ENCODE measurements at places on chromosomes 6 and 20.

DNA sequence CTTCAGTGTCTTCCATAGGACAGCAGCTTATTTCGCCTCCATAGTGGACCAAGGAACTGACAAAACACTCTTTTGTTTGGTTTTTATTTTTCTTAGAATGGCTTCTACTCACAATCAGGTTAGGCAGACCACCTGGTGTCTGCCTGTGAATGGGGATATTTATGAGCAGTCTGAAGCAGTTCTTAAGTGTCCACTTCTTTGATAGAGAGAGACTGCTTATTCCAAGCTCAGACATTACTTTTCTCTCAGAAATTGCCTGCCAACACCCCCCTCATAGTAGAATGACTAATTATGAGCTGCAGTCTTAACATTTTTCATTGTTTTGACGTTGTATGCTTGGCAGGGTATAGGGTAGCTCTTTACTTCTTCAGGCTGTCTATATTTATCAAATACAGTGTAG, 174.7 kb downstream of the ZFAND3 start:
- peak; percentile 90 for DNase-seq

- DNase-seq = no peak
Observed at GRCh38 chr6:117440706-117441525, 15.2 kb upstream of the ROS1 start.

GRCh38 chr6:89580997-89581666, 57.4 kb downstream of the LYRM2 start:
- DNase-seq = peak; percentile 79

DNA sequence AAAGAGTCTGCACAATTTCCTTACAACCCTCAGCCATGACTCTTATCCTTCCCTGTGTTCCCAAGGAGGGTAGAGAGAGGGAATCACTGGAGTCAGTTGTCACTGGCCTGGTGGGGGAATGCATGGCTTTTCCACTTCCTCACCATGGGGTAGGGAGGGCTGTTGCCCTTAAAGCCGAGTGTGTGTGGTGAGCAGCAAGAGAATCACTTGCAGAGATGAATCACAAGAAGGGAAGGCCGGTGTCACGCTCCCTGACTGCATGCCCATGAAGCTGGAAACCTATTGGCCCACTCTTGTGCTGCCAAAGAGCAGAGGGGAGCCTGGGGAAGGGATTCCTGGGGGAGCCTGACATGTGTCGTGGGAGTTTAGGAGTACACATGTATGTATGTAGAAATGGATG, 18.1 kb upstream of the BMP6 start:
- no peak for DNase-seq

DNA sequence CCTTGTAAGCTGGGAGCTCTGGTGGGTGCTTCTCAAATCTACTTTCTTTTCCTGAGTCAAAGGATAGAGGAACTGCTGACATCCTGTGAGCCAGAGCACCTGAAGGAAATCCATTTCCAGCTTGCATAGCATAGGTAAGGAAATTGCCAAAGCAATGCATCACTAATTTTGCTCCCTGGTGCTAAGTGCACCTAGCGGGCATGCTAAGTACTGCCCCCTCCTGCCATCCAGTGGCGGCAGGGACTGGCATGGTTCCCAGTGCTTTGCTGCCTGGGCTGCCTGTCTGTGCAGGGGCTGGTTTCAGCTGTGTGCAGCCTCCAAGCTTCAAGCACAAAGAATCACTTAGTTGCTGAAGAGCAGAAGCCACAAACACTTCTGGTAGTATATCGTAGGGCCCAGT, 63.9 kb downstream of the FARS2 start:
- peak; percentile 1 for DNase-seq

DNA sequence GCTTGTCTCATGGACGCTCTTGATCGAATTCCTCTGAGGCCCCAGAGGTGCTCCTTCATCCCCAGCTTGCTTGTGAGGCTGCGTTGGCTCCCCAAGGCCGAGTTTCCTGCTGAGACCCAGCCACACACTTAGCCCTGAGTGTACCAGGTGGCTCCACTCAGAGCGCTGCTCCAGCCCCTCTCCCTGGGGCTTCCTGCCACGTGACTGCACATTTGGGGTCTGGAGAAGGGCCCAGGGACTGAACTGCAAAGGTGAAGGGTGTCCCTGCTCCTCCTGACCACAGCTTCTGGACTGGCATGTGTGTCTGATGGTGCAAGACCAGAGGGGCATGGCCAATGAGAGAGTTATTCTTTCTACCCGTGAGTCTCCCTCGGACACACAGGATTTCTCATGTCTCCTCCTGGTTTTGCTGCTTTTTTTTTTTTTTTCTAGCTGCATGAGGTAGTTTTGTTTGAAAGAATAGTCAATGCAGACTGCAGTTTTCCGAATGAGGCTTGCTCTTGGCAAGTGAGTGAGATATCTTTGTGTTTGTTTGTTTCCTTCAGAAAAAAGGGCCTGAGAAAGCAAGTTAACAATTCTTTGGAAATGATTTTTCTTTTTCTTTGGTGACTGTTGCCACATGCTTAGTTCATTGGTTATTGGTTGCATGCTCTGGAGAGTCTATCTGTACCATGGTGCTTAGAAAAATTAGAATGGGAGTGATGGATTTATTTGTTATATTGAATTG, 3.1 kb upstream of the ZNF831 start:
- DNase-seq = no peak

DNA sequence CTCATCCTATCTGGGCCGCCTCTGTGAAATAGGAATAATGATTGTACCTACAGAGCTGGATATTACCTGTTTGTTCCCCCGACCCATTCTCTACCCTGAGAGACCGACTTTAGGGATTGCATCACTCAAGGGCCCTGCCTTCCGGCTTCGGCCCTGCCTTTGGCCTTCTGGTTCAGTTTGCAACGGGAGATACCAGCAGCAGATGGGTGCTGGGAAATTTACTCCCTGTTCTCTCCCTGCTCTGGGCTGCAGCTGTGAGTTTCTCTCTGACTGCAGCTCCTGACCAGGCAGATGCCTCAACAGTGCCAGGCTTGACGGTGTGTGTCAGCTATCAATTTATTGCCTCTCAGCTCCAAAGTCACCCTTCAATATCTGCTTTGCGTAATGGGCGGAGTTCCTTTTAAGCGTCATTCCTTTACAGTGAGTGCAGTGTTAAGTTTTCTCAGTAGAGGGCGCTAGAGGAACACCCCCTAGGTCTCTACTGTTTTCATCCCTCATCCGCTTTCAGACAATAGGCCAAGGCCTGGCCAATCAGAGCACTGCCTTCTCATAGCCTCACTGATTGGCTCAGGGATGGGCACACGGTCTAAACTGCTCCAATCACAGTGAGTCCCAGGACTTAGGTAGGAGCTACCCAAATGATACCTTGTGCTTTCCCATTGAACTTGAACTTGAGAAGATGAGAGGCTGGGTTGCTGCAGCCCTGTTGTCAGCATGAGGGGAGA, 30.0 kb downstream of the KCNG1 start:
- no peak for DNase-seq

DNA sequence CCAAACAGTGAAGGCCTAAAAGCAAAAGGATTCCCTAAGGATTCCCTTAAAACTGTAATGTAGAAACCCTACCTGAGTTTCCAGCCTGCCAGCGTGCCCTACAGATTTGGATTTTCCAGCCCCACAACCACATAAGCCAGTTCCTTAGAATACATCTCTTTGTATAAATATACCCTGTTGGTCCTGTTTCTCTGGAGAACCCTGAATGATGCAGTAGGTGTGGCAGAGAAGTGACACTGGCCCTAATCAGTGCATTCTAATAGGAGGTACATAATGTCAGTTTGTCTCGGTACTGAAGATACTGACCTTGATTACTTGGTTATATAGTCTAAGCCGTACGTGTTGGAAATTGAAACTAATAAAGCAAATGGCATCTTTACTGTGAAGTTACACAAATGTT, 707.8 kb upstream of the SLC35B3 start:
- no peak for DNase-seq

- DNase-seq = peak; percentile 59
Observed at GRCh38 chr20:35598899-35599775, 16.5 kb upstream of the SPAG4 start.

All from DMS79 treated with DMSO at 0.1 percent for 48 hours (cell line).